Pancreas (tissue), 10 donors: ENCODE measurements at places on chromosomes 11 and 22. TPM values are rescaled to one million over a fixed set of nuclear protein-coding genes. Genes with fewer than 3 reads are reported as not detected.

- DNase-seq, result no peak
These were observed 20.0 kb upstream of the NUCB2 start for GRCh38 chr11:17256512-17256911.

DNA sequence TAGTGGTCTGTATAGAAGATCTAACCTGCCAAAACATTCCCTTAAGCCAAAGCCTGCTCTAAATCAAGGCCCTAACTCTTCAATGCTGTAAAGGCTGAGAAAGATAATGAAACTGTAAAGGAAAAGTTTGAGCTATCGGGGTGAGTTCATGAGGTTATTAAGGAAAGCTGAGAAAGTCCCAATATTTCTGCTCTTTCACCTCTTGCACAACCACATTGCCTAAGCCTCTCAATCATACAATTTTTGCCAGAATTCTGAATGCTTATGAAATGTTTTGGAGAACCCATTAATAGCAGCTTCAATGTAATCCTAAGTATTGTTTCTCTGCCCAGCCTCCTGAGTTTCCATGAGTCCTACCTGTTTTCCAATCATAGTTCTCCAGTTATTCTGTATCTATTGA, 373.2 kb downstream of the LUZP2 start:
- DNase-seq, result no peak

GRCh38 chr11:56331861-56332491, 13.9 kb upstream of the OR8K1 start:
- no peak for DNase-seq

- DNase-seq, result peak; percentile 60
These were observed 2.4 kb upstream of the ZBTB16 start for GRCh38 chr11:114057147-114057546.

- DNase-seq, result no peak
These were observed 704.3 kb downstream of the DLG2 start for GRCh38 chr11:84922836-84923235.

- DNase-seq, result no peak
These were observed 57.2 kb upstream of the ALDH3B2 start for GRCh38 chr11:67731583-67731982.

- DNase-seq, result no peak
These were observed 2.8 kb upstream of the AIFM3 start for GRCh38 chr22:20964090-20964798.

- no peak for DNase-seq
These were observed 52.0 kb upstream of the TSPAN18 start for GRCh38 chr11:44674809-44675208.

GRCh38 chr22:48426466-48427380, 1401.0 kb downstream of the BRD1 start:
- no peak for DNase-seq

- no peak for DNase-seq
These were observed 26.6 kb downstream of the RAB30 start for GRCh38 chr11:83044958-83045712.

DNA sequence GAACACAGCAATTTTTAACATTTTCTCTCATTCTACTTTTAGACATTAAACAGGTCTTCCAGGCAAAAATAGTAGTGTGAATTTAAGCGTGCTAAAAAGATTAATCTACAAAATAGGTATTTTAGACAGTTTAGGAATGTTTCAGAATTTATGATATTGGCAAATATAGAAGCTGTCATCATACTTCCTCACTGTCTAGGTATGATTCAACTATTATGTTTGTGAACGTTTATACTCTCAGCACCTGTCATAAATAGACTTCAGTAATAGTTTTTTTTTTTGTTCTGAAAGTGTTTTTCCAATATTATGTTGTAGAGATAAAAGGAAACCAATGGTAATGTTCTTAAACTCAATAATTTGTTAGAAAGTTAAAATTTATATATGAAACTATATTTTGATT, 103.0 kb downstream of the ARHGAP42 start:
- DNase-seq, result no peak

The TMPRSS13 gene
- polyA plus RNA-seq, result 3.2 TPM

The PHOX2A gene
- polyA plus RNA-seq, result not detected

The THY1 gene
- polyA plus RNA-seq, result 4.2 TPM
